Fibroblast of villous mesenchyme (primary cell): ENCODE measurements at places on chromosomes 7 and 10. TPM values are rescaled to one million over a fixed set of nuclear protein-coding genes. Genes with fewer than 3 reads are reported as not detected.

Gene ACTL6B
- total RNA-seq, result not detected in 2 replicates

Gene CDHR1
- under 0.01 and 0.43 TPM in 2 replicates for total RNA-seq

Gene CYP26C1
- total RNA-seq, result not detected in 2 replicates

Gene RET
- 0.43 and 1.3 TPM in 2 replicates for total RNA-seq

Gene SLC16A9
- under 0.01 TPM in 1 of 2 replicates, not detected in the other for total RNA-seq

Gene GPR26
- not detected in 2 replicates for total RNA-seq

Gene BLNK
- total RNA-seq, result not detected in 2 replicates

Gene TMEM213
- total RNA-seq, result not detected in 2 replicates

Gene MGMT
- 10.4 and 19.0 TPM in 2 replicates for total RNA-seq

Gene LRRC17
- total RNA-seq, result 39.9 and 70.0 TPM in 2 replicates

Gene BAMBI
- total RNA-seq, result 25.9 and 62.8 TPM in 2 replicates

Gene CFTR
- total RNA-seq, result 0.43 and 0.64 TPM in 2 replicates

Gene RBP4
- total RNA-seq, result not detected in 2 replicates

Gene HOXA1
- 0.32 and 0.43 TPM in 2 replicates for total RNA-seq

Gene OR6V1
- not detected in 2 replicates for total RNA-seq

Gene NUDT13
- total RNA-seq, result 1.7 and 3.2 TPM in 2 replicates

Gene ATOH7
- under 0.01 TPM in 1 of 2 replicates, not detected in the other for total RNA-seq

Gene NODAL
- total RNA-seq, result not detected in 2 replicates

Gene MEOX2
- not detected in 2 replicates for total RNA-seq

Gene NAT16
- not detected in 2 replicates for total RNA-seq

Gene PARG
- 31.9 and 42.7 TPM in 2 replicates for total RNA-seq

Gene PPP1R9A
- under 0.01 TPM in 2 replicates for total RNA-seq

Gene PNLIP
- not detected in 2 replicates for total RNA-seq

Gene IGFBP3
- 88.5 and 175 TPM in 2 replicates for total RNA-seq

Gene POM121
- 6.4 and 6.9 TPM in 2 replicates for total RNA-seq

Gene SLC26A5
- total RNA-seq, result not detected in 2 replicates

Gene CPA4
- 22.5 and 90.2 TPM in 2 replicates for total RNA-seq

Gene STEAP4
- under 0.01 TPM in 2 replicates for total RNA-seq

Gene FZD1
- total RNA-seq, result 5.2 and 9.0 TPM in 2 replicates

Gene GCC1
- total RNA-seq, result 17.1 and 19.0 TPM in 2 replicates

Gene MAGI2
- total RNA-seq, result 20.0 and 24.6 TPM in 2 replicates

Gene AGAP3
- 59.2 and 83.8 TPM in 2 replicates for total RNA-seq

Gene ADRB1
- total RNA-seq, result not detected in 2 replicates
